ENCODE measurements at places on chromosomes 13 and 19.

DNA sequence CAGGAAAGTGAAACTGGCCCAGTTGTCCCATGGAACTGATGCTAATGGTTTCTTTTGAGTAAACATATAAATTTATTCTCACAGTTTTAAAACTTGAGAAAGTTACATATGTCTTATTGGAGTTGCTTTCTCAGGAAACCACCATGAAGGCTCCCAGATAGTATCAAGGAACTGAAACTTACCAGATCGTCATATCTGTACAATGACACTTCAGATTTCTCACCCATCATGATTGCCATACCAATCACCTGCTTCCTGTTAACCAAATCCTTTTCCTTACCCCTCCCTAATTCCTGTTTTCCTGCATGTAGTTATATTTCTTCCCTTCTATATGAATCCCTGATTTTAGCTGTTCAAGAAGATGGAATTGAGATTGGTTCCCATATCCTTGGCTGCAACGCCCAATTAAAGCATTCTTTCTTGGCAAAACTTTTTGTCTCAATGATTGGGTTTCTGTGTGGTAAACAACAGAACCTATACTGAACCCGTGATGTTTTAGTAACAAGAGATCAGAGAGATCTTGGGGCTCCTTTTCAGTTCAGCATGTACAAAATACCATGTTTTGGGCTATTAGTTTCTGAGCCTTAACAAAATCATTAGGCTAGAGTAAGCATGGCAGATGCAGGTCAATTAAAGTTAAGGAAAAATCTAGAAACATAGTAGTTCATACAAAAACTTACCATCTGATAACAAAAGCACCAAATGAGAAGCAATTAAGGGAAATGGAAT is 781.3 kb upstream of the MIR17HG start:
- DNase-seq, result peak; percentile 30

DNA sequence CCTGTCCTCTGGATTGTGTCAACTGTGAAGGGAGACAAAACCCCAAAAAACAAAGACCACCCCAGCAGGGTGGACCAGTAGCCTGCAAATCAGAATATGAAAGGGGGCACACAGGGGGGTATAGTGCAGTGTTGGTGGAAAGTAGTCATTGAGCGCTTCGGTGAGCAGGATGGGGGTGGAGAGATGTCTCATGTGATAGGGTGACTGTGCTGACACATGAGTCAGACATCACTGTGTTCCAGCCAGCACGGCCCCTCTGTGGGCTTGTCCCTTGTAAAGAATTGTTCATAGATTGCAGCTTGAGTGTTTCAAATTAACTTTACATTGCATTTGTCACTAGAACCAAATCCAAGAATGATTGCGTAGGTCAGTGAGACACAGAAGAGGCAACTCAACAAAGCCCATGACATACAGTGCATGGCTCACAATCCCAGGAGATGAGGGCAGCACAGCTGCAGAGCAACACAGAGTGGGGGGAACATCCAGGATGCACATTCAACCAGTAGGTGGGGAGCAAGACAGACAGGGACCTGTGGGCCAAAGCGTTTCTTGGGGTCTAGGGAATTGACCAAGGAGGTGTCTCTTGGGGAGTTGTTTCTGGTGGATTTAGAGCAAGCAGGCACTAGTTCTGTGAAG is 7.5 kb downstream of the ZNF440 start:
- DNase-seq, result no peak

GRCh38 chr13:80498433-80498832 is 157.5 kb upstream of the SPRY2 start:
- no peak for DNase-seq

DNA sequence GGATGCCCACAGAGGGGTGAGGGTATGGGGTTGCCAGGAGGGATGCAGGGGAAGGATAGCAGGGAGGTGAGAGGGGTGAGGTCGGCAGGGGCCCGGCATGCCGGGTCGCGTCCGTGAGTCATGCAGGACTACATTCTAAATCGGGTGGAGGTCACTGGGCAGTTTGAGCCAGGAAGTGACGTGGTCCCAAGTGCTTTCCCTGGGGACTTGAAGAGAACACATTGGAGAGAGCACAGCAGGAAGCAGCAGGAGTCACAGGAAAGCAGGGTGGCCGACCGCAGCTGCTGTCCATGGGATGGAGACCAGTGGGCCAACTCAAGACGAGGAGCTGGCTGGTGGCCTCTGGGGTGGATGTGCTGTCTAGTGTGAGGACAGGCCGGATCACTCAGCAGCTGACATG is 92.0 kb upstream of the WASF3 start:
- DNase-seq, result no peak

- DNase-seq, result no peak
Observed at GRCh38 chr13:111514610-111515306, 194.3 kb downstream of the TEX29 start.

DNA sequence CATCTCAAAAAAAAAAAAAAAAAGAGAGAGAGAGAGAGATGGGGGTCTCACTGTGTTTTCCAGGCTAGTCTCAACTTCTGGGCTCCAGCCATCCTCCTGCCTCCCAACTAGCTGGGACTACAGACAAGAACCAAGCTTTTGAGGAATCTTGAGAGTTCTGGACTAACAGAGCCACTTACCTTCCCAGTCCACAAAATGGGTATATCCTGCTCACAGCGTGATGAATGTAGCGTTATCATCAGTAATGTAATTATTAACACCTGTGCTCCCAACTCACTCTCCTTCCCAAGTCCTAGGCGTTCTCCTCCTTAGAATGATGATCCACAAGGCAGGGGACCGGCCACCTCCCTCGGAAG is 4.6 kb upstream of the NANOS3 start:
- no peak for DNase-seq

Data from MM.1S (cell line).